Stimulated activated CD4-positive, alpha-beta T cell treated with anti-CD3 and anti-CD28 coated beads, Interleukin-12 subunit alpha, Interleukin-12 subunit beta, amount 100 ng/mL, for 48 hours (primary cell): ENCODE measurements at places on chromosomes 7 and 10.
A peak's percentile ranks its signal among the peaks of the same experiment; 100 is the strongest.

DNA sequence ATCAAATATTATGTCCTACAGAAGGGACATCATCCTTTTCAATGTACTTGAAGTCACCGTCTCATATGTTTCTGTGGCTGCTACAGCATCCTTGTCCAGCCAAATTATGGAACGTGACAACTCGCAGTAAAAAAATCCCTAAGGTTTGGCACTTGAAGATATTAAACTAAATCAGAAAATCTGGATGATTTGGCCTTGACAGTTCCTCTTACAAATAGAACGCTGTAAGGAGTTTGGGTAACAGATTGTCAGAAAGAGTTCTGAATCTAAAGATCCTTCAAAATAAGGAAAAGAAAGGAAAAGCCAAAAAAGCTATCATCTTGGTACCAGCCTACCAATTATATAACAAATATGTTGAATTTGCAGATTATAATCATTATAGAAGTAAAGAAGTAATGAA, 21.0 kb downstream of the XRCC2 start:
- no peak for DNase-seq

DNA sequence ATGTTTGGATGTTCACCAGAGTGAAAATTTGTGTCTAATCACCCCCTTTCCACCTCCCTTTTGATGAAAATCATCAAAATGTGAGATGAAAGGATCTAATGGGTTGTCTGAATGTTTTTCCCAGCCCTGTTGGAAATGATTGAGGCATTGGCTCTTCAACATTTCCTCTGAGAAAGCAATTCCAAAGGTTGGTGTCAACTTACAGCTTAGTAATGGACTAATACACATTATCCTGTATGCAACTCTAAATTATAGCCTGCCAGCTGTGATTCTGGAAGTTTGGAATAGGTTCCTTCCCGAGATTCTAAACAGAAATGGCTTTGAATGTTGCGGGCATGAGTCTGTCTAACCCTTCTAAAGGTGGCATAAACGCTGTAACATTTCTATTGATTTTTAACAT, 152.9 kb downstream of the DYNC1I1 start:
- DNase-seq: no peak

GRCh38 chr7:16921644-16922257, 40.0 kb upstream of the AGR3 start:
- DNase-seq: no peak

- no peak for DNase-seq
These were observed 34.3 kb downstream of the JAKMIP3 start for GRCh38 chr10:132100091-132100481.

DNA sequence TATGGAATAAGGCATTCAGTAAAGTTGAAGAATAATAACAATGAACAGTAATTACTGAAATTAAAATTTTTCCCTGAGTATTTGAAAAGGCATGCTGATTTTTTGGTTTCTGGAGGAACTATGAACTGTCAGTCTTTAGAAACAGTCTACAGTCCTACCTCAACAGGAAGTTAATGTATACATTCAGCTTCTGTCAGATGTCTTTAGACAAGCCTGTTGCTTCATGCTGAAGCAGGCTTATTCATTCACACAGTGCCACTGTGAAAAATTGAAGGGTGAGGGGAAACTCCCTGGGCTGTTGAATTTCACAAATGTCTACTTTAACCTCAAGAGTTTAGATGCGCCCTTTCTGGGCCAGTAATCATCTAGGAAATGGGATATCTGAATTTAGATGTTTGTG, 3.5 kb downstream of the NRF1 start:
- DNase-seq: peak; percentile 41

GRCh38 chr7:142301299-142301698, 43.4 kb upstream of the PRSS58 start:
- no peak for DNase-seq

GRCh38 chr10:105239311-105240219, 598.5 kb downstream of the SORCS3 start:
- DNase-seq: no peak

DNA sequence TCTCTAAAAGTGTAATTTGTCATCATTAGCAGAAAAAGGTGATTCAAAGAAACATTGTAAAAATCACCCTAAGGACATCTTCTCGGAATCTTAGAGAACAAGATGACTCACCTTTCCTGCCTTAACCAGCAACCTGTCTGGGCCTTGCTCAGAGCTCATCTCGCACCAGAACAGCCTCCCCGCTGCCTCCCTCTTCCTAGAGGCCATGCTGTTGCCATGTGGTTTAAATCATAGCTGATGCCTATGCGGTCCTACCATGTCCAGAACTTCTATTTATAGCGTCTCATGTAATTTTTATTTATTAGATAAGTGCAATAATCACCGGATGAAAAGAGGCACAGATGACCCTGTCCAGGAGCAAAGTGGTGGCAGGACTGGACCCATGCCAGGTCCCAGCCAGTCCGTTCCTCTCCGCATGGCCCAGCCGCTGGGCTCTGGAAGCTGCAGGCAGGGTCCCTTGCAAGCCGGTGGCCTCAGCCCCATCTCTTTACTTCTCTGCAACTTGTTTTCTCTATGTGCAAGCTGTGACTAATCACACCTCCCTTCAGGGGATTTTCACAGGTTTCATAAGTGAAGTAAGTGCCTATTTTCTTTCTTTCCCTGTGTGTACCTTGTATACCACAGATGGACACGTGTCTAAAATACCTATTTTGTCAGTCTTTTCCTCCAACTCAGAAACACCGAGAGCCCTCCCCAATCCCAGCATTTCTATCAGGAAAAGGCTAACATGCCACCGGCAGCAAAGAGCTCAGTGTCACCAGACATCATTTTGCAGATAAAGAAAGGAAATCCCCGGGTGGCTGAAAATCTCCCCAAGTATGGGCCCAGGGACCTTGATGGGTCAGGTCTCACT, 27.1 kb downstream of the KLF6 start:
- no peak for DNase-seq

DNA sequence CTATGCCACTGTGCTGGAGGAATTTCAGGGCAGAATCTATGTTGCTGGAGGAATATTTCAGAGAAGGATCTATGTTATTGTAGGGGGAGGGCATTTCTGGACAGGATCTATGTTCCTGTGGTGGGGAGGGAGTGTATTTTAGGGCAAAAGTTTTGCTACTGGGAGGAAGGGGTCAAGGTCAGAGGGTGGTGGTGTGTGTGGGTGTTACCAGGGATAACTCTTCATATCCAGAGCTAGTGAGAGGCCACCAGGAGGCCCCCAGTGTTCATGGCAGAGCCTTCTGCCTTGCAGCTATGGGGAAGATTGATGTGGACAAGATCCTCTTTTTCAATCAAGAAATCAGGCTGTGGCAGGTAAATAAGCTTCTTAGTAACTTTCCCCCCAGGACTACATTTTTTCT, 2.0 kb upstream of the STRA8 start:
- no peak for DNase-seq

DNA sequence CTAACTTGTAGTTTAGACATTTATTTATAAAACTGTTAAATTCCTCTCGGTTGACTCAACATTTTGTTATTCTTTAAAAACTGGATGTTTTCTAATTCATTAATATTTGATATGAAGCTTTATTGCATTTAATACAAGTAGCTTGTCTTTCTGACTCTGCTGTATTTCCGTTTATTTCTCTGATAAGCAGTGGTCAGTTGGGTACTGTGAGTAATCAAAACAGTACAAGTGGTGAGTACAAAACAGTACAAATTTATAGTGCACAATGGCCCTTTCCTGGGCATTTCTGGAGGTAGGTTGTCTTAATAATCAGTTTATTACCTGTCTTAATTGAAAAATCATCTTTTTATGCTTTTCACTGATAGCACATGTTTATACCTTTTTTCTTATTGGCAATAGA, 182.7 kb downstream of the CCSER2 start:
- DNase-seq: no peak

GRCh38 chr10:23362879-23363792, 18.5 kb upstream of the C10orf67 start:
- DNase-seq: no peak

DNA sequence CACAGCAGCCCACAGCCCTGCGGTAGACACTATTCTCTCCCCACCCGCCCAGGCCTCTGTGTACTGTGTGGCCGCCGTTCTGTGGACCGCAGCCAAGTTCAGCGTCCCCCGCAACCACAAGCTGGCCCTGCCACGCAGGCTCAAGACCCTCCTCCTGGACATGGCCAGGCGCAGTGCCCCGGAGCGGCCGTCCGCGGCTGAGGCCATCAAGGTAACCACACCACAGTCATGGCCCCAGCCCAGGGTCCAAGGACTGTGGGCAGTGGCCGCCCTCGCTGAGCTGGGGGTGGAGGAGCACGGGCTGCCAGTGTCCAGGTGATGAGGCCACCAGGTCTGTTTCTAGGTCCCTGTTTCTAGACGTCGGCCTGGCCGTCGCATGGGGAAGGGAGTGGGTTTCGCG, 34.4 kb upstream of the UTF1 start:
- DNase-seq: no peak

DNA sequence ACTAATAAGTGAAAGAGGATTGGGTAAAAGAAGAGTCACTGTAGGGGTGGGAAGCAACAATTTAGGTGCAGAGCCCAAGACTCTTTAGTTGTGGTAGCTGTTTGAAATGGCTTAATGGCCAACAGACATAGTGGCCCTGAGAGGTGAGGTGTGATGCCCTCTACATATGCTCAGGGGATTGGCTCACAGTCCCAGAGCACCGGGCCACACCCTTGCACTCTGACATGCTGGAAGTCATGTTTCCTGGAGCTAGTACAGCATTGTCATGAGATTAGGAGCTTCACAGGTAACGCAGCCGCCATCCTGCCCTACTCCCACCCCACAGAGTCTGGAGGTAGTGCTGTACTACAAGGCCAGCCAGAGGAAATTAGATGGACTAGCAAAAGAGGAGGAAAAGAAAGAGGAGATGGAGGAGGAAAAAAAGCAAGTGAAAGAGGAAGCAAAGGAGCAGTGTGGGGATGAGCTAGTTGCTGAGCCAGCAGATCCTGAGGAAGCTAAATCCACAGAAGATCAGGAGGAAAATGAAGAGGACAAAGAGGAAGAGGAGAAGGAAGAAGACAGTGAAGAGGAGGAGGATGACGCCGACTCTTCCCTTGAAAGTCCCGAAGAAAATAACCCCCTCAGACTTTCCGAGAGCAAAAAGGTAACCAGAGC, 14.8 kb upstream of the FLNC start:
- no peak for DNase-seq

GRCh38 chr7:22728401-22729029, 1.5 kb downstream of the IL6 start:
- DNase-seq: no peak

DNA sequence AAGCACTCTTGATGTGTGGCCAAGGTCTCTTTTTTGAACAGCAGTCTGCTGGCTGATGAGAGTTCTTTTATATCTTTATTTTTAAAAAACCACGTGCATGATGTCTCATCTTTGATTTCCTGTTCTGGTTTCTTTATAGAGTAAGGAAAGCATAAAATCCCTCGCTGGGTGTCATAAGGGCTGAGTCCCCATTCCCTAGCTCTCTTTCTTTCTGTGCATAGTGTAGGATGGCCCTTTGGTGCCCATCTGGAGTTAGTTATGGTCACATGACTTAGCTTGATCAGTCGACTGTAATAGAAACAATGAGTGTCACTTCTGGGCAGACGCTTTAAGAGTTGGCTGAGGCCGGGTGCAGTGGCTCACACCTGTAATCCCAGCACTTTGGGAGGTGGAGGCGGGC, 38.5 kb downstream of the GHRHR start:
- no peak for DNase-seq

- DNase-seq: no peak
These were observed 191.5 kb downstream of the OTUD1 start for GRCh38 chr10:23630376-23630775.

GRCh38 chr7:49631960-49632359, 141.5 kb upstream of the VWC2 start:
- no peak for DNase-seq

GRCh38 chr7:118872568-118872967, 648.1 kb downstream of the ANKRD7 start:
- DNase-seq: no peak

DNA sequence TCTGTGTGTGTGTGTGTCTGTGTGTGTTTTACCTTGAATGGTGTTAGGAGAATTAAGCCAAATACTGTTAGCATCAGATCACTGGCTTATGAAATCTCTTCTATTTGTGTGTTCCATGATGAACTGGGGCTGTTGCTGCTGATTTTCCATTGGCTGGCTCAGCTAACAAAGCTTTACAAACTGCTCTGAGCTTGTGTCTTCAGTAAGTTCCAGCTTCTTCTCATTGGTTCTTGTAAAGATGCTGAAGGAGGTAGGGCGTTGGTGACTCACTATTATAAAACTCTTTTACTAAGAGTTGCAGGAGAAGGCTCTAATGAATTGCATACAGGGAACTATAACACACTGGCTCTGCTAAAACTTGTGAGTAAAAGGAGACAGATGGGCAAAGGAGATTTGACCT, 136.4 kb upstream of the PRKCQ start:
- no peak for DNase-seq

DNA sequence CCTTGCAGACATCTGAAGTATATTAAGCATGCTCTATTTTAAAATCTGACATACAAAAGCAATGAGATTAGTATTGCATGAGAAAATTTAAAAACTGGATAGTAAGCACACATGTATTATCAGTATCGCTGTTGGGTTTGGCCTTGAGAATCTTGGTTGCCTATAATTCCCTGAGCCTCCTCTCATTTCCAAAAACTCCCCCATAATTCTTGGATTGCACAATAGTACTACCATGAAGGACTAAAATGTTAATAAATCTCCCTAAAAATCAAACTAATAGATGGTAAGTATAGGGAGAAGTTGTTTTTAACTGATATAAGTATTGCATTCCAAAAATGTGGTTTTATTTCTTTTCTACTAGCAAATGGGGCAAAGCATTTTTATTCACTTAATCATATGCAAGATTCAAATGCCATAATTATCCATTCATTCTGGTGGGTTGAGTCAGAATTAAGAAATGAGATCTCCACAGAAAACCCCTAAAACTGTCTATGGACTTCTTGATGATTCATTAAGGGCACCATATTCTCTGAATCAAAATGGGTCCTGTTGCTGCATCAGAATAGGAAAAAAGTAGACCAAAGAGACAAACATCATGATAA, 10.3 kb upstream of the VIM start:
- DNase-seq: no peak

DNA sequence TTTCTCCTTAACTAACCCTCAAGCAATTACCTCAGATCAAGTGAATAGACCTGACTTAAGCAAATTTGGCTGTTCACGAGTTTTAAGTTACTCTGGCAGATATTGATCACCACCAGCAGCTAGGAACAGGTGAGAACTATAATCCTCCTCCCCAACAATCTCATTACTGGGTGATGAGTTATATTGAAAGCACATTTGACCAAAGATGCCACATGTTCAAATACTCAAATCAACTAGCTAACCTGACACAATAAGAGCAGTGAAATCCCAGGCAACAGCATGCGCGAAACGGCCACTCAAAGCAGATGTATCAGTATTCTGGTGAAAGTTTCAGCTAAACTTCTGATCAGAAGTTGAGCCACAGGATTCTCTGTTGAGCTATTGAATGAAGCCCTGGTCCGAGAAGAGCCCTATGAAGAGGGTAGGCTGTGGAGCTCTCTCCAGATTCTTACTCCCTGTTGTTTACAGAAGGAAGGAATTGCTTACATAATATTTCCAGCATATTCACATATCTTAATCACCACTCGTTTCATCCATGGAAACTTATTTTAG, 52.6 kb downstream of the CAV1 start:
- DNase-seq: peak; percentile 15

GRCh38 chr7:117008118-117008885, 55.0 kb downstream of the ST7 start:
- DNase-seq: no peak
